Endodermal cell (in vitro differentiated cells): ENCODE measurements at places on chromosomes 16 and 17.
A peak's percentile ranks its signal among the peaks of the same experiment; 100 is the strongest.

DNA sequence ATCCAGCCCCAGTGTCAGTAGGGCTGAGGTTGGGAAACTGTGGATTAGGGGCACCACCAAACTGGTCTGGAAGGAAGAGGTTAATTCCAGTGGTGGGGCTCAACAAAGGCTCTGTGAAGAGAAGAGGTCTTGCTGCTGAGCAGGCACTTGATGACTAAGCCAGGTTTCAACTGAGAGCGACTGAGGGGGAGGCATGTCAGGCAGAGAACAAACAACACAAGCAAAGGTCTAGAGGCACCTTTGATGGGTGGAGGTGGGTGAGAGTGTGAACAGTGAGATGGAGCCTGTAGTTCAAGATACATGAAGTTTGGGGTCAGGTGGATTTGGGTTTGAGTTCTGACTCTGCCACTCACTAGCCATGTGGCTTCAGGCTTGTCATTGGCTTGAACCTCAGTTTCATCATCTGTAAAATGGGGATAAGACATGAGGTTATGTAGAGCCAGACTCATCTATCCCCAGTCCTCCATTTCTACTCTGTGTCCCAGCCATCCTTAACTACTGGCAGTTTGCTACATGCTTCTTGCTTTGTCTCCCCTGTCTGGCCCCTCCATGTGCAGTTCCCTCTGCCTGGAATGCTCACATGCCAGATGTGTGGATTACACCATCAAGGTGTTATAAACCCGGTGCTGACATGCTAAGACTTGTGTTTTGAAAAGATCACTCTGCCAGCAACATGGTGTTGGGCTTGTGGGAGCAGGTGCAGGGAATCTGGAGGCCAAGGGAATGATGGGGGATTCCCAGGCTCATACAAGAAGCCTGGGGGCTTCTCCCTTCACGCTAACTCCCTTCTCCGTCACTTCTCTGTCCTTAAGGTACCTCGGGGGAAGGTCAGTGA is 3.0 kb upstream of the RMI2 start:
- peaks cover 3% of the 10 kb centered on the region for H3K4me1 ChIP-seq
- DNase-seq = no peak
- H3K27me3 ChIP-seq = no peaks in the 10 kb centered on the region
- no peaks in the 10 kb centered on the region for H3K36me3 ChIP-seq
- H3K27ac ChIP-seq = no peak overlapping the region

- DNase-seq = no peak
- H3K4me1 ChIP-seq = no peaks in the 10 kb centered on the region
- peaks cover 35% of the 10 kb centered on the region for H3K27me3 ChIP-seq
- no peak overlapping the region for H3K4me3 ChIP-seq
These were observed 32.7 kb upstream of the FOXF1 start for GRCh38 chr16:86477642-86478041.

DNA sequence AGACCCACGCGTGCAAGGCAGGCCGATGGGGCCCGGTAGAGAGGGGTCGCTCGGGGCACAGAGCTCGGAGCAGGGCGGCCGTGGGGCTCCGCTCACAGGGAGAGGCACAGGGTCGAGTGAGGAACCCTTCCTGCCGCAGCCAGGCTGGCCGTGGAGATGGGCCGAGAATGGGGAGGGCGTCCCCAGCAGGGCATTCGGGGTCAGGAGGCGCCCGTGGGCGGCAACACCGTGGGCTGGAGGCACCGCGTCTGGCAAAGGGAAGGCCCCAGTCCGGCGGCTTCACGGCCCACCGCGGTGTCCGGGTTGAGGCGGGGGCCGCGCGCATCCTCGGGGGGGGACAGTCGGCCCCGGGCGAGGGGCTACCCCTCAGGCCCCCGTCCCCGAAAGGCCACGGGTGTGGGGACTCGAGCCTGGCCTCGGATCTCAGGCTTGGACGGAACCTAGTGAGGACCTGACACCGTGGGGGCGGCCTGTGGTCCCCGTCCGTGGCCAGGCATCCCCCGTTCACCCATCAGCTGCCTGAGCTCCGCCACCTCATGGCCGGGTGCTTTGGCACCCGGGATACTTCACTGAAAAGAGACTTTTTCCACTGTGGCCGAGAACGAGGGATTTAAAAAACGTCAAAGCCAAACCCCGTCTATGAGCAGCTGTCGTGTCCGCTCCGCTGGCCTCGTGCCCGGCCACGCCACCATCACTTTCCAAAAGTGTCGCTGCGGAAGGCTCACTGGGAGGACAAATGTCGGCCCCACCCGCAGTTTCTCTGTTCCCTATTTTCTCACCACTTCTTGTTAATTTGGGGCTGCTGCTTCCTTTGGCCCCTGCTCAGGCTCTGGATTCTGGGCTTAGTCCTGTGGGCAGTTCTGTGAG is 73.6 kb downstream of the METRNL start:
- DNase-seq = peak; percentile 40
- H3K4me3 ChIP-seq = no peak overlapping the region
- H3K27me3 ChIP-seq = no peaks in the 10 kb centered on the region
- H3K4me1 ChIP-seq = no peaks in the 10 kb centered on the region
- H3K27ac ChIP-seq = no peak overlapping the region
- no peaks in the 10 kb centered on the region for H3K36me3 ChIP-seq

DNA sequence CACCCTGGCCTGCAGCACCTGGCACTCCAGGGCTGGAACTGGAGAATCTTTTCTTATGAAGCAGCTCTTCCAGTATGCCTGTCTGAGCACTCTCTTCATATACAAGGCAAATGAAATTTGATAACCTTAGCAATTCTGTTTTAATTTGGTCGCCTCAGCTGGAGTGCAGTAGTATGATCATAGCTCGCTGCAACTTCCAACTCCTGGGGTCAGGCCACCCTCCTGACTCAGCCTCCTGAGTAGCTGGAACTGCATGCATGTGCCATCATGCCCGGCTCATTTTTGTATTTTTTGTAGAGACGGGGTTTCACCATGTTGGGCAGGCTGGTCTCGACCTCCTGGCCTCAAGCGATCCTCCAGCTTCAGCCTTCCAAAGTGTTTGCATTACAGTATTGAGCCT is 140.8 kb upstream of the CHMP6 start:
- H3K27me3 ChIP-seq = no peaks in the 10 kb centered on the region
- H3K4me1 ChIP-seq = no peaks in the 10 kb centered on the region
- no peak for DNase-seq
- no peak overlapping the region for H3K4me3 ChIP-seq
- H3K36me3 ChIP-seq = peaks cover 24% of the 10 kb centered on the region

DNA sequence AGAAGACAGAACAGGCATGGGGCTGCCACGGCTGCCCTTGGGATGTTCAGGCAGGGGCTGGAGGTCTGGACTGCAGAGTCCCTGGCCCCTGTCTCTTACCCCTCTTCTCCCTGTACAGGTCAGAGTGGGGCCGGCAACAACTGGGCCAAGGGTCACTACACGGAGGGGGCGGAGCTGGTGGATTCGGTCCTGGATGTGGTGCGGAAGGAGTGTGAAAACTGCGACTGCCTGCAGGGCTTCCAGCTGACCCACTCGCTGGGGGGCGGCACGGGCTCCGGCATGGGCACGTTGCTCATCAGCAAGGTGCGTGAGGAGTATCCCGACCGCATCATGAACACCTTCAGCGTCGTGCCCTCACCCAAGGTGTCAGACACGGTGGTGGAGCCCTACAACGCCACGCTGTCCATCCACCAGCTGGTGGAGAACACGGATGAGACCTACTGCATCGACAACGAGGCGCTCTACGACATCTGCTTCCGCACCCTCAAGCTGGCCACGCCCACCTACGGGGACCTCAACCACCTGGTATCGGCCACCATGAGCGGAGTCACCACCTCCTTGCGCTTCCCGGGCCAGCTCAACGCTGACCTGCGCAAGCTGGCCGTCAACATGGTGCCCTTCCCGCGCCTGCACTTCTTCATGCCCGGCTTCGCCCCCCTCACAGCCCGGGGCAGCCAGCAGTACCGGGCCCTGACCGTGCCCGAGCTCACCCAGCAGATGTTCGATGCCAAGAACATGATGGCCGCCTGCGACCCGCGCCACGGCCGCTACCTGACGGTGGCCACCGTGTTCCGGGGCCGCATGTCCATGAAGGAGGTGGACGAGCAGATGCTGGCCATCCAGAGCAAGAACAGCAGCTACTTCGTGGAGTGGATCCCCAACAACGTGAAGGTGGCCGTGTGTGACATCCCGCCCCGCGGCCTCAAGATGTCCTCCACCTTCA is 11.7 kb downstream of the TUBB3 start:
- no peaks in the 10 kb centered on the region for H3K27me3 ChIP-seq
- no peaks in the 10 kb centered on the region for H3K4me1 ChIP-seq
- H3K4me3 ChIP-seq = no peak overlapping the region

DNA sequence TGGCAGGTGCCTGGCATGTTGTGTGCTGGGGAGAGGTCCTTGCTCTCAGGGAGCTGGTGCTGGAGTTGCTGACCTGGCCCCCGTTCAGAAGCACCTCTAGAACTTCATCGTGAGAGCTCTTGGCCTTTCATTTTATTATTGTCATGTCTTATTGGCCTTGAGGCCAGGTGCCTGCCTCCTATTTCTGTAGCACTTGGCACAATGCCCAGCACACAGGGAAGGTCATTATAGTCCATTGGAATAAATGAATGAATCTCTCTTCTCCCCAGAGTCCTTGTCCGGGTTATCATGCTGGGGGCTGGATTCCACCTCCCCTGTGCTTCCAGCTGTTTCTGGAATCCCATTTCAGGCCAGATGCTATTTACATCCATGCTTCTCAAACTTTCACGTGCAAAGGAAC is 169.2 kb downstream of the HAPSTR1 start:
- no peak for DNase-seq
- H3K4me1 ChIP-seq = no peaks in the 10 kb centered on the region
- no peaks in the 10 kb centered on the region for H3K36me3 ChIP-seq
- H3K27me3 ChIP-seq = no peaks in the 10 kb centered on the region
- H3K4me3 ChIP-seq = no peak overlapping the region

GRCh38 chr17:48251950-48252349 is 144.4 kb downstream of the SNX11 start:
- no peak overlapping the region for H3K4me3 ChIP-seq
- H3K36me3 ChIP-seq = no peaks in the 10 kb centered on the region
- H3K27ac ChIP-seq = no peak overlapping the region
- H3K4me1 ChIP-seq = peaks cover 2% of the 10 kb centered on the region
- DNase-seq = no peak
- no peaks in the 10 kb centered on the region for H3K27me3 ChIP-seq

- H3K36me3 ChIP-seq = peaks cover 55% of the 10 kb centered on the region
- H3K27ac ChIP-seq = no peak overlapping the region
- H3K4me3 ChIP-seq = no peak overlapping the region
- H3K27me3 ChIP-seq = no peaks in the 10 kb centered on the region
These were observed 2.3 kb downstream of the SOX15 start for GRCh38 chr17:7587420-7588151.

GRCh38 chr16:76796416-76796815 is 394.6 kb upstream of the MON1B start:
- H3K4me1 ChIP-seq = peaks cover 4% of the 10 kb centered on the region
- H3K27me3 ChIP-seq = no peaks in the 10 kb centered on the region
- no peaks in the 10 kb centered on the region for H3K36me3 ChIP-seq

DNA sequence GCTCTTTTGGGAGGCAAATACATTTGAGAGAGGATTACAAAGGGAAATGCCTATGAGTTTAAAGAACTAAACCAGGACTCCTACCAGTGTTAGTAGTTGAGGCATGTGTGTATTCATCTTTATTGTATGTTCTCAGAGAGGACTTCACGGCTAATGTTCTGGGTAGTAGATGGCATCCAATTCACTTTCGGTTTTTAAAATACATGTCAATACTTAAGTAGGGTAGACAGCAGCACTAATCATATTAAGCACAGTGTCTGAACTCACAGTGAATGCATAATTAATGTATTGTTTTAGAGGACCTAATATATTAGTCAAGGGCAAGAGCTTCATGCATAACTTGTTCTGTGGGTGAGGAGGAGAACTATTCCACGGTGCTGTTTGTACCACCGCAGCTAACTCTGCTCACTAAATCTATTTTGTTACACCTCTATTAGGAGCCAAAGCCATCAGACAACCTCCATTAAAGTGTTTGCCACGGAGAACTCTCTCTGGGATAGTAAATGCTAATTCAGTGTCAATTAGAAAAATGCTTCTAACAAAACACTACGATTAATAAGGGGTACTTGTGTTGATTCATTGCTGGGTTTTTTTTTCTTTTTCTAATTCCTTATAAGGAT is 56.3 kb downstream of the COX10 start:
- no peaks in the 10 kb centered on the region for H3K36me3 ChIP-seq
- no peak overlapping the region for H3K27ac ChIP-seq
- no peaks in the 10 kb centered on the region for H3K27me3 ChIP-seq
- H3K4me1 ChIP-seq = no peaks in the 10 kb centered on the region

- H3K4me3 ChIP-seq = no peak overlapping the region
- no peak for DNase-seq
- H3K36me3 ChIP-seq = no peaks in the 10 kb centered on the region
- H3K27me3 ChIP-seq = peaks cover 9% of the 10 kb centered on the region
- H3K4me1 ChIP-seq = peaks cover 13% of the 10 kb centered on the region
These were observed 3.4 kb downstream of the MAP2K3 start for GRCh38 chr17:21287703-21288449.

DNA sequence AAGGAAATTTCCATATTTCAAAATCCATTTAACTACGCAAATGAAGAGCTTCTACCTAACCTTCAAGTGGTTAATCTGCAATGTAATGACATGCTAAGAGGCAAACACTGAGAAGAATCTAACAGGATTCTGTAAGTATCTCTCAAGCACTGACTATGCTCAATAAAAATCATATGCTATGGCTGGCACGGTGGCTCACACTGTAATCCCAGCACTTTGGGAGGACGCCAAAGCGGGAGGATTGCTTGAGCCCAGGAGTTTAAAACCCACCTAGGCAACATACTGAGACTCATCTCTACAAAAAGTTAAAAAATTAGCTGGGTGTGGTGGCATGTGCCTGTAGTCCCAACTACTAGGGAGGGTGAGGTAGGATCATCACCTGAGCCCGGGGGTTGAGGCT is 32.7 kb downstream of the GNA13 start:
- peaks cover 27% of the 10 kb centered on the region for H3K36me3 ChIP-seq
- DNase-seq = no peak
- no peaks in the 10 kb centered on the region for H3K4me1 ChIP-seq
- H3K4me3 ChIP-seq = no peak overlapping the region
- H3K27me3 ChIP-seq = no peaks in the 10 kb centered on the region

DNA sequence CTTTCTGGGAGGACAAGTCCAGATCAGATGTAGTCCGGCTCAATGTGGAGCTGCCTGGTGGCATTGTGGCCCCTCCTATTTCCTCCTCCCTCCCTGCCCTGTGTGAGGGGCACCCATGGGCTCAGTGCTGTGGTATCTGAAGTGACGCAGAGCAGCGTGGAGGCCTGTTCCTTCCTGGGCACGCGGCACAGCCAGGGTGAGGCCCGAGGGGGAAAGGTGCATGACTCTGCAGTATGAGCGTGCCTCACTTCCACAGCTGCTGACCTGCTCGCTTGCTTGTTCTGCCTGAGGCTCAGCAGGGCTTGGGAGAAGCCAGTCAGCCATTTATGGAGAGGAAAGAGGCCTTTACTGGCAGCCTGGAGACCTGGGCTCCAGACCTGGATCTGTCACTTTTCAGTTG is 11.7 kb downstream of the TMEM238L start:
- H3K4me1 ChIP-seq = peaks cover 4% of the 10 kb centered on the region
- no peaks in the 10 kb centered on the region for H3K27me3 ChIP-seq
- no peak overlapping the region for H3K4me3 ChIP-seq
- no peak overlapping the region for H3K27ac ChIP-seq

GRCh38 chr17:49667854-49668253 is 10.0 kb downstream of the SPOP start:
- H3K27ac ChIP-seq = no peak overlapping the region
- no peaks in the 10 kb centered on the region for H3K27me3 ChIP-seq
- no peaks in the 10 kb centered on the region for H3K4me1 ChIP-seq
- no peak for DNase-seq
- no peak overlapping the region for H3K4me3 ChIP-seq
